ENCODE measurements at places on chromosomes 13 and 19.

DNA sequence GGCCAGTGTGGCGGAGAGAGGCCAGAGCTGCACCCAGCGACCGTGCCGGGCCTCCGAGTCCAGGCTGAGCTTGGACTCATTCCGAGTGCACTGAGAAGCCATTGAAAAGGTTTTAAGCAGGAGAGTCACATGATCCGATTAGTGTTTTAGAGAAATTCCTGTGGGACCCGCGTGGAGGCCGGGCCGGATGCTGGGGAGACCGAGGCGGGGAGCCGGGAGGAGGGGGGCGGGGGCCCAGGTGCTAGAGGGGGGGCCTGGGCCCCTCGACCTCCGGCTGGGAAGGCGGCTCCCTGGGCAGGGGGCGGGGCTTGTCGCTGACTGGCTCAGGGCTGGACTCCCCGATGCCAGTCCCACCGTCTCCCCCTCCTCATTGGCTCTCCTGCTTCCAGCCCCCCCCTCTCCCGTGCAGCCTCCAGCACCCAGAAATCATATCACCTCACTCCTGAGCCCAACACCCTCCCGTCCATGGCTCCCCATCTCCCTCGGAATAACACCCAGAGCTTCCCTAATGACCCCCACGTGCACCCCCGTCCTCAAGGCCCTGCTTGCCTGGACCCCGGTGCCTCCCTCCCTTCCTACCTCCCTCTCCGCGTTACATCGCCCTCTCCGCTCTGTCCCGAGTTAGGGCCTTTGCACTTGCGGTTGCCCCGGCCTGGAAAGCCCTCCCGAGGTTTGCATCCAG, 5.2 kb upstream of the ZNF579 start:
- H3K4me1 ChIP-seq, result peaks cover 22% of the 10 kb centered on the region
- DNase-seq, result peak; percentile 77
- peak overlapping the region; percentile 89 for H3K4me3 ChIP-seq
- peak overlapping the region; percentile 82 for H3K27ac ChIP-seq
- peaks cover 4% of the 10 kb centered on the region for H3K36me3 ChIP-seq
- H3K27me3 ChIP-seq, result peaks cover 16% of the 10 kb centered on the region

DNA sequence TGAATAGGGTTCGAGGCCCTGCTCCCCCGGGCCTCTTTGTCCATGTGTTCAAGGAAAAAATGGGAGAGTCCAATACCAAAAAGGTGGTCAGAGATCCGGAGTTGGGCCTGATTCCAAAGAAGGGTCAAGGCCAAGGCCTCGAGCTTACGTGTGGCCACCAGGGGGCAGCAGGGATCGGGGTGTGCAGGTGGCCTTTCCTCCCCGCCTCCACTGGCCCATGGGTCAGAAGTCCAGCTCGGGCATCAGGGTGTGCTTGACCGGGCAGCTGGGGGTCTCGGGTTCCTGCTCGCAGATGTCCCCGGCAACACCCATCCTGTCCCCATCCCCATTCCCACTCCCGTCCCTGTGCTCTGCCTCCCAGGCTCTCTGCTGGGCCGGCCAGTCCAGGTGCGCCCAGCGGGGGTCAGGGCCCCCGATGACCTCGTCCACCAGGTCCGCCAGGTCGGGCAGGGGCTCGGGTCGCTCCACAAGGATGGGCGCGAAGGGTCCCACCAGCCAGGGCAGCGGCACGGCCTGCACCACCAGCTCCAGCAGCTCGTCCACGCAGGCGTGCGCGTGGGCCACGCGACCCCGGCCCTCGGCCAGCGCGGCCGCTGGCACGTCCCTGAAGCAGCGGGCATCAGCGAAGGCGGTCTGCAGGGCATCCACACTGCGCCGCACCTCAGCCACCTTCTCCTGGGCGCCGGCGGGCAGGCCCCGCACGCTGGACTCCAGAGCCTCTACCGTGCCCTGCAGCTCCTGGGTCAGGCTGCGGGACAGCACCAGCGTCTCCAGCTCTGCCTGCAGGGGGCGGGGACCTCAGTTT, 5.2 kb upstream of the PLIN4 start:
- DNase-seq, result peak; percentile 60
- no peak overlapping the region for H3K4me3 ChIP-seq
- no peak overlapping the region for H3K27ac ChIP-seq
- H3K4me1 ChIP-seq, result peaks cover 5% of the 10 kb centered on the region

DNA sequence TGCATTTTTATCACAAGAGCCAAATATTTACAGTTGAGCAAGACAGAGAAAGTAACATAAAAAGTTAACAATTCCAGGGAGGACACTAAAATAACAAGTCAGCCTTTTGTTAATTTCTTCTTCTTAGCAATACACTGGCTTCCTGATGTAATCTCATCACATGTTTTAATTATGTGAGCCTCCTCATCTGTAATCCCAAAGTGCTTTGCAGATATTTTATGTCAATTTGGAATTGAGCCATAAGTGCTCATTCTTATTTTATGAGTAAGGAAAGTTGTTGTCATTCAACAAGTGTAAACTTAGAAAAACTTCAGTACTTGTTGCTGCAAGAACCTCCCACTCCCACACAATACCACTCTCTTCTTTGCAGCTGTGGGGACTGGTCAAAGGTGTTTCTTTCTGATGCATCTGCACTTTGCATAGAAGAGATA, 223.6 kb downstream of the GPC6 start:
- DNase-seq, result no peak
- no peaks in the 10 kb centered on the region for H3K36me3 ChIP-seq
- H3K27ac ChIP-seq, result no peak overlapping the region
- no peaks in the 10 kb centered on the region for H3K27me3 ChIP-seq
- H3K4me1 ChIP-seq, result no peaks in the 10 kb centered on the region

GRCh38 chr19:20318616-20319015, 151.6 kb downstream of the ZNF486 start:
- no peak overlapping the region for H3K4me3 ChIP-seq
- H3K27ac ChIP-seq, result no peak overlapping the region
- H3K36me3 ChIP-seq, result no peaks in the 10 kb centered on the region
- peaks cover 2% of the 10 kb centered on the region for H3K4me1 ChIP-seq
- H3K27me3 ChIP-seq, result no peaks in the 10 kb centered on the region

DNA sequence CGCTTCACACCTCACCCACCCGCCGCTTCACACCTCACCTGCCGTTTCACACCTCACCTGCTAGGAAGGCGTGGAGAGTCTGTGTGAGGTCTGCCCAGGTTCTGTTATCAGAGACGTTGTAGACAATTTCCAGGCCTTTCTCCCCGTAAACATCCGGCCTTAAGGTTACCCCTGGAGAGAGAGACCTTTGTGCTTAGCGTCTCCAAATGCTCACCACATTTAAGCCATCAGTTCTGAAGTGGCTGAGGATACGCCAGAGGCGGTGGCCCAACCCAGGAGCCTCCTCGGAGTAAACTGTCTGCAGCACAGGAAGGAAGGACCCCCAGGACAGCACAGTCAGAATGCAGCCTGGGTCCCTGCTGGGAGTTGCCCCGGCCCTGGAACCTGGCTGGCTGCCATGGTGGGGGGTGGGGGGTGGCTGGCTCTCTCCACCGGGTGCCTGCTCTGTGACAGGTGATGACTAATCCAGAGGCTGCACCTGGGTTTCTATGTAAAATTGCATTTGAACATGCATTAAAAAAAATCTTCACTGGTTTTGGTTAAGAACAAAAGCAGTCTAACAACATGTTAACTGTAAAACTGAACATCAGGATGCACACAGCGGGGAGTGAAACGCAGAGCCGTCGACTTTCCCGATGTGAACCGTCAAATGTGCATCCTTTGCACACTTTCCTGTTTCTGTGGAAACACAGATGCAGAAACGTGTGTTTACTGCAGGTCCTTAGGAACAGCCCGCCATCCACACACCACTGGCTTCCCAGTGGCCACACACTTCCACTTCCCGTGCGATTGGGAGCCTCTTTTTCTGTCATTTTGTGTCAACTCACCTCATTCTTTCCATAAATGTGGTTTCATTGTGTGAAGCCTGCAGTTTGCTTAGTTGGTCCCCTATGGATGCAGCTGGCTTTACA, 4.5 kb downstream of the ATP4B start:
- H3K36me3 ChIP-seq, result no peaks in the 10 kb centered on the region
- peaks cover 8% of the 10 kb centered on the region for H3K27me3 ChIP-seq
- peak overlapping the region; percentile 64 for H3K27ac ChIP-seq
- peaks cover 18% of the 10 kb centered on the region for H3K4me1 ChIP-seq
- DNase-seq, result no peak
- no peak overlapping the region for H3K4me3 ChIP-seq

DNA sequence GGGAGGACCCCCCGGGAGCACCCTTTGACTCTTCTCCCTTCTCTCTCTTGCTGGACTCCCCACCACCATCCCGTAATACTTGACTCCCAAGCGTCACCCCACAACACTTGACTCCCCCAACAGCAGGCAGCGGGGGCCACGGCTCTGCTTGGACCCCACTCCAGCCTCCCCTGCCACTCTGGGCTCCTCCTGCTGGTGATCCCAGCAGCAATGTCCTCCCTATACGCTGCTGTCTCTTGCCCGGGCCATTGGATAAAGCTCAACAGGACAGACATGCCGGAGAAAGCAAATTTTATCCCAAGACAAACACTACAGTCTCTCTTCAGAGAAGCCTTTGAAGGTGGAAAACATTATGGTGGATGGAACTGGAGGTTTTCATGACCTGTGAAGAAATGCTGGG, 20.4 kb upstream of the AMER2 start:
- DNase-seq, result no peak
- peaks cover 4% of the 10 kb centered on the region for H3K4me1 ChIP-seq
- H3K4me3 ChIP-seq, result no peak overlapping the region
- H3K27ac ChIP-seq, result no peak overlapping the region
- H3K36me3 ChIP-seq, result no peaks in the 10 kb centered on the region

DNA sequence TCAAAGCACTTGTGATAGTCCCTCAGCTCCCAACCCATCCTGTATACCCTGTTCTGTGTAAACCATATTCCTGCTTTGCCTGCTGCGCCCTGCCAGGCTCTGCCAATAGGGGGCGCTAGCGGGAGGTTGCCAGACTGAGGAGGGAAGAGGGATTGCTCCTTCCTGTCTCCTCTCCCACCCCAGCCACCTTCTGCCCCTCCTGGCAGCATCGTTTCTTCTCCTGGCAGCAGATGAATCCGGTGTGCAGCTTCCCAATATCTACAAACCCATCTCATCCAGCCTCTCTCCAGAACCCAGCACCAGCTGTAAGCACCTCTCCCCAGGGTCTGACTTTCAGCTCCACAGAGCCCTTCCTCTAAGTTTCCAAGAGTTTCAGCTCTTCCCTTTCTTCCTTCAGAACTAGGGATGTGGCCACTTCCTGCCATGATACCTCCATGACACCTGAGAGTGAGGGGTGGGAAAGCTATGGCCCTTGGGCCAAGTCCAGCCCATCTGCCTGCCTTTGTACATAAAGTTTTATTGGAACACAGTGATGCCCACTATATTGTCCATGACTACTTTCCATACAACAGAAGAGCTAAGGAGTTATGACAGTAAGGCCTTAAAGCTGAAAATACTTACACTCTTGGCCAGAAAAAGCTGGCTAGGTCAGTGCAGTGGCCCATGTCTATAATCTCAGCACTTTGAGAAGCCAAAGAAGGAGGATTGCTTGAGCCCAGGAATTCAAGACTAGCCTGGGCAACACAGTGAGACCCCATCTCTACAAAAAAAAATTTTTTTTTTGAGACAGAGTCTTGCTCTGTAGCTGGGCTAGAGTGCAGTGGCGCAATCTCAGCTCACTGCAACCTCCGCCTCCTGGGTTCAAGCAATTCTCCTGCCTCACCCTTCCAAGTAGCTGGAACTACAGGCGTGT, 34.5 kb upstream of the ATP1A3 start:
- H3K27me3 ChIP-seq, result peaks cover 5% of the 10 kb centered on the region
- no peaks in the 10 kb centered on the region for H3K4me1 ChIP-seq
- DNase-seq, result peak; percentile 57
- H3K4me3 ChIP-seq, result peak overlapping the region; percentile 6

DNA sequence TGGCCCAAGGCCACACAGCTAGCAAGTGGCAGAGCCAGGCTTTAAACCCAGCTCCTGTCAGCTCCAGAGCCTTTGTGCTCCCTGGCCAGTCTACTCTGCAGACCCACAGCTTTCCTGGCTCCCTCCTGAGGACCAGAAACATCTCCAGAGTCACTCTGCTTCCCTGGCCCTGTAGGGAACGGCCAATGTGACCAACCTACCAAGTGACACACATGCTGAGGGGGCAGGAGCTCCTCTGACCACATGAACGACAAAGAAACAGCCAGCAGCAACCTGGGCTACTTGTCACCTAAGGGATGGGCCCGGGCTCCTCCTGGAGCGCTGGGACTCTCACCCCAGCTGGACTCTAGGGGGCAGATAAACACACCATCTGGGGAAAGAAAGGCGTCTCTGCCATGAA, 19.3 kb downstream of the PEG3 start:
- H3K27me3 ChIP-seq, result no peaks in the 10 kb centered on the region
- no peaks in the 10 kb centered on the region for H3K4me1 ChIP-seq
- DNase-seq, result no peak
- H3K4me3 ChIP-seq, result no peak overlapping the region
- H3K36me3 ChIP-seq, result peaks cover 32% of the 10 kb centered on the region
- H3K27ac ChIP-seq, result no peak overlapping the region

GRCh38 chr19:55131421-55131820, 14.0 kb upstream of the PPP1R12C start:
- no peaks in the 10 kb centered on the region for H3K36me3 ChIP-seq
- H3K4me3 ChIP-seq, result no peak overlapping the region
- H3K27me3 ChIP-seq, result peaks cover 5% of the 10 kb centered on the region
- no peak for DNase-seq
- H3K27ac ChIP-seq, result no peak overlapping the region

DNA sequence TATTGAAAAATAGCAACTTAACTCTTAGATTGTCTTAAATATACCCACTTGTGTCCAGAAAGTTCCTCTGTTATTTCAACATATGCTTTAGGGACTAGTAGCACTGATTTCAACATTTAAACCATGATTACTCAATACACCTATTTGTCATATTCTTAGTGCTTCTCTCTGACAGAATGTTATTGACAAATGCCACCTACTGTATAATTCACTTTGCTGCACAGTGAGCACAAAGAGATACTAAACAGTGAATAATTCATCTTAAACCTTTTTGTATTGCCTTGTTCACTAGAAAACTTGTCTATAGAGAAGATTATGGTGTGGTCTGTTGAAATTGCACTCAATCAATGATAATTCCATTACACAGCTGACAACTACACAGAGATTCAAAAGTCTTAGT, 692.6 kb downstream of the PCDH17 start:
- H3K4me3 ChIP-seq, result no peak overlapping the region
- no peak overlapping the region for H3K27ac ChIP-seq
- H3K27me3 ChIP-seq, result no peaks in the 10 kb centered on the region
- no peak for DNase-seq

DNA sequence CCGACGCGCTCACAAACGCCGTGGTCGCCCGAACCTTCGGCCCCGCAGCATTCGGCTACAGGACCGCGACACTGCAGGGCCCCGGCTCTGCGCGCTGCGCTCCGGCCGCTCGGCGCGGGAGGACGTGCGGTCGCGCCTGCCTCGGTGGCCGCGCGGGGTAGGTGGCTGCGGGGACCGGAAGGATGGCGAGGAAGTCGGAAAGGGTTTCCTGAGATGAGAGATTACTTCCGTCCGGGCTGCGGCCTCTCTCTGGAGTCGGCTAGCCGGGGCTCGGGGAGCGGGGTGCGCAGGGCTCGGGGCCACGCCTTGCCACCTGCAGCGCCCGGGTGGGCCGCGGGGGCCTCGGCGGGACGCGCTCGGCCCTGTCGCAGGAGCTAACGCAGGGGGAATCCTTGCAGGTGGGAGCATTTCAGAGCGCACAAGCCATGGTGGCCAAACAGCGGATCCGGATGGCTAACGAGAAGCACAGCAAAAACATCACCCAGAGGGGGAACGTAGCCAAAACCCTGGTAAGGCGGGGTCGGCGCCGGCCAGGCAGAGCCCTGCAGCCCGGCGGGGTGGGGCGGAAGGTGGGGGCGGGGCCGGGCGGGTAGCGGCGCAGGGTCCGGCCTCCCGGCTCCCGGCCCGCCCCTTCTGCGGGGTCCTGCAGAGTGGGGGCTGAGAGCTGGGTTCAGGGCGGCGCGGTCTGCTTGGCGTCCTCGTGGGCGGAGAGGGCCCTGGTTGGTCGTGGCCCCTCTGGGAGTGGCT, at the start of gene SERP2:
SERP2 (plus strand) TSS at position 224 of the 747 bp plus-strand sequence; CDS start at position 426, 202 bp downstream.
- H3K4me1 ChIP-seq, result peaks cover 11% of the 10 kb centered on the region
- DNase-seq, result peak; percentile 18
- peak within 1 kb of the TSS; percentile 84 for H3K4me3 ChIP-seq
- peaks cover 3% of the 10 kb centered on the region for H3K36me3 ChIP-seq
- H3K27ac ChIP-seq, result no peak within 1 kb of the TSS
